ENCODE measurements at places on chromosomes 2 and 18.

- no peak for DNase-seq
Measured at GRCh38 chr2:47038656-47039488, 116.2 kb downstream of the STPG4 start.

GRCh38 chr18:36638224-36638623 is 190.6 kb downstream of the TPGS2 start:
- DNase-seq, result no peak

- no peak for DNase-seq
Measured at GRCh38 chr2:157173740-157174184, 83.7 kb upstream of the GALNT5 start.

GRCh38 chr2:6072768-6073167 is 380.6 kb downstream of the SOX11 start:
- DNase-seq, result no peak

GRCh38 chr2:149652526-149652925 is 65.0 kb upstream of the MMADHC start:
- DNase-seq, result no peak

DNA sequence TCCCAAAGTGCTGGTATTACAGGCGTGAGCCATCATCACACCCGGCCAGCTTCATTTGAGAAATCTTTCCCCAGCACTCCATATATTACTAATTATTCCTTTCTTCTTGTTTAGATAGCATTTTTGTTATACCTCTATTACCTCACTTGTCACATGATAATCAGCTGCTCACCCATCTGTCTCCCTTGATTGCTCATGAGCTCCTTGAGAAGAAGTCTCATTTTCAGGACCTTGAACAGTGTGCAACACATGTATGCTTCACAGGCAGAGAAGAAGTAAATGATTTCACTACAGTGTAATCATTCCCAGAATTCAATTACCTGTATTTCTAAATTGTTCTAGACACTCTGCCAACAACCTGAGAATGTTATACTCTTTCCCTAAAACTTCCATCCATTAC is 6.2 kb downstream of the PAIP2B start:
- DNase-seq, result no peak

DNA sequence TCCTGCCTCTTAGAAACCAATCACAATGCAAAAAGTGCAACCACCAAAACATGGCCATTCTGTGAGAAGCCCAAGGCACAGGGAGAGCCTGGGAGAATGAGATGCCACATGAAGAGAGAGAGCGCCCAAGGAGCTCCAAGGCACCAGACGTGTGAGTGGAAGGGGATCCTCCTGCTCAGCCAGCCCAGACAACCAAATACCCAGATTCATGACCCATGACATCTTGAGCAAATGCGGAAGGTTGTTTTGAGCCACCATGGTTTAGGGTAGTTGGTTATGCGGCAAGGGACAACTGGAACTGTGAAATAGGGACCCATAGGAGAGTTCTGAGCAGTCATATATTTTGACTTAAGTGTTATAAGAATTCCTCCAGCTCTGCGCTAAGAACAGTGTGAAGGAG is 7.0 kb downstream of the AFF3 start:
- no peak for DNase-seq

DNA sequence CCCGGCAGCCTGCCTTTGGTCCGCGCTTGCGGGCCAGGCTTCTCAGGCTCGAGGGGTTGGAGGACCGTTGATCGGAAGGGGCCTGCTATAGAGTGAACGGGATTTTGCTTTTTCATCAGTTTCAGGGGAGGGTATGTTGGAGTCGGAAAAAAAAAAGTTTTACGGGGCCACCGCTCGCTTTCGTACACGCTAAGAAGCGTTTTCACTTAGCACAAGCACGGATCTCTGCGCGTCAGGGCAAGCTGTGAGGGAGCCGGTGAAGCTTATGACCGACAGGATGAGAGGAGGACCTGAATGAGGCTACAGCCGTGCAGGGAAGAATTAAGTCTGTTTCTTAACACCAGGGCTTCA is 443 bp downstream of the CPSF3 start:
- no peak for DNase-seq

GRCh38 chr2:237280229-237280628 is 133.7 kb downstream of the COL6A3 start:
- no peak for DNase-seq

- no peak for DNase-seq
Measured at GRCh38 chr2:176931588-176932563, 280.7 kb upstream of the HNRNPA3 start.

- no peak for DNase-seq
Measured at GRCh38 chr2:126431136-126431535, 224.8 kb upstream of the GYPC start.

DNA sequence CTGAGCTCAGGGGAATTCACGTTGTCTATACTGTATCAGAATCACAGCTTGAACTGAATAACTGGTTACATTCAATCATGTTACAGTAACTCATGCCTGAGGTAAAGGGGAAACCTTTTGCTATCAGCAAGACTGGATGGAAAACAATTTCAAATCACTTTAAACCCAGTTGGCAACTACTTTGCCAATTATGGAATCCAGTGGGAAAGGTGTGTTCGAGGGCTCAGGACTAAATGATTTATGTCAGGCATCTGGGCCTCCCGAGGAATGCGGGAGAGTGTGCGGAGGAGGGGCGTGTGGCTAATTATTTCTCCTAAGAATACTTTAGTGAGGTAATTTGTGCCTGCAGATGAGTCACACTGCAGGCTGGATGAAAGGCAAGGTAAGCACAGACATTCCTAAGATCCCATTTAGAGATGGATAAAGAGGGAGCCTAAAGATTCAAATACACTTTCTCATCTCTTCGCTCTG is 100.1 kb downstream of the HRH4 start:
- no peak for DNase-seq

GRCh38 chr2:176574484-176575236 is 305.4 kb downstream of the MTX2 start:
- no peak for DNase-seq

- no peak for DNase-seq
Measured at GRCh38 chr2:31002537-31003150, 135.6 kb downstream of the GALNT14 start.

GRCh38 chr18:78857314-78858150 is 122.1 kb upstream of the SALL3 start:
- DNase-seq, result no peak

GRCh38 chr2:29430382-29431112 is 315.3 kb downstream of the CLIP4 start:
- no peak for DNase-seq

DNA sequence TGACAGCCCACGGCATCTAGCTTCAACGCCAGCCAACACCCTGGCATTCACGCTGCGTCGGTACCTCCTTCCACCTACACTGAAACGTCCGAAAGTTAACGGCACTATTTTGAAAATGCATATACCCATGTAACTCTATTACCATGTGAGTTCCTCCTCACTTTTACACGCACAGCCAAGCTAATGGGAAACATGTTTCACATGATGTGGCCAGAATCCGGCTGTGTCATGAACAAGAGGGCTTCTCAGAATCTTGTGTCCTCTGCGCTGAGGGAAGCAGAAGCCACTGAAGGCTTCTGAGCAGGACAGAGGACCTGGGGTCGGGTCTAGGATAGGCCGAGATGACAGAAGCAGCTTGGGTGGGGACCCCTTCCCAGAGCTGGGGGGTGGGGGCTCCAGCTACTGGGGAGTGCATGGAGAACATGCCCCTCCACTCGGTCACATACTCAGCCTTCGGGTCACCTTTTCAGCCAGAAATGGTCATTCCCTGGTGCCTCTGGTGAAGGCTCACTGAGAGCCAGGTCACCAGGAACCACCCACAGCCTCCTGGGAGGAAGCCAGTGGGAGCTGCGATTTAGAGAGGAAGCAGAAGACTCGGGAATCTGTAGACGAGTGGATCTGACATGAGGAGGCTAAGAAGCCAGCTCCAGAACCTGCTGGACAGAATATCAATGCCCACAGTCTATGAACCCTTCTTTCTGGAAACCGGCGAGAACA is 41.5 kb downstream of the HDAC4 start:
- no peak for DNase-seq

- DNase-seq, result no peak
Measured at GRCh38 chr2:205864491-205864890, 182.2 kb downstream of the NRP2 start.

DNA sequence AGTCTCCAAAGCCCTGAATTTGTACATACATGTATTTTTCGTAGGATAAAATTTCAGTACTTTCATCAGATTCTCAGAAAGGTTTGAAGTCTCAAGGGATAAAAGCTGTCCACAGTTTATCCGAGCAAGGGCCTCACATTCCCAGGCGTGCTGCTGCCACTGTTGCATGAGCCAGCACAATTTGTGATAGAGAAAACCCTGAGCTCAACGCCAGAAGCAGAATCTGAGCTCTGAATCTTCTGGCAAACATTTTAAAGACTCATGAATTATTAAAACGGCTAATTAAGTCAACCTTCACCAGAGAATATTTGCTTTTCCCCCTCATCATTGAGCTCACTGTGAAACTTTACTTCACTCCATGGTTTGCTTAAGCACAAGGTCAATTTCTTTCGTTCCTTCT is 38.5 kb upstream of the STPG4 start:
- DNase-seq, result no peak

DNA sequence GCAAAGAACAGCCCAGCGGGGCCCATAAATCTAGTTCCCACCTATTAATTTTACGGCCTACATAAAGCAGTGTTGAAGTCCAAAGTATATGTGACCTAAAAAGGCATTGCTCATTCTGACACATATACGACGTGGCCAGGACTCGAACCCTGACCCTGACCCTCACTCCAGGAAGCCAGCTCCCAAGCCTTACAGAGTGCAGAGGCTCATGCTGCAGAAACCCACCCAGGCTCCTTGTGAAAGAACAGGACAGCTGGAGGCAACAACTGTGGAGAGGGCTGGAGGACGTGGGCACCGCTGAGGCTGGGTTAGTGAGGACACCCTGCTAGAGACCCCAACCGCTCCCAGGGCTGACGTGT is 221.6 kb downstream of the CYP26B1 start:
- DNase-seq, result no peak

Measured in D721Med (cell line).